Stimulated activated CD8-positive, alpha-beta memory T cell treated with anti-CD3 and anti-CD28 coated beads, Interleukin-2, amount 100 ng/mL, for 1 hour (primary cell): ENCODE measurements at places on chromosomes 11 and 22.

DNA sequence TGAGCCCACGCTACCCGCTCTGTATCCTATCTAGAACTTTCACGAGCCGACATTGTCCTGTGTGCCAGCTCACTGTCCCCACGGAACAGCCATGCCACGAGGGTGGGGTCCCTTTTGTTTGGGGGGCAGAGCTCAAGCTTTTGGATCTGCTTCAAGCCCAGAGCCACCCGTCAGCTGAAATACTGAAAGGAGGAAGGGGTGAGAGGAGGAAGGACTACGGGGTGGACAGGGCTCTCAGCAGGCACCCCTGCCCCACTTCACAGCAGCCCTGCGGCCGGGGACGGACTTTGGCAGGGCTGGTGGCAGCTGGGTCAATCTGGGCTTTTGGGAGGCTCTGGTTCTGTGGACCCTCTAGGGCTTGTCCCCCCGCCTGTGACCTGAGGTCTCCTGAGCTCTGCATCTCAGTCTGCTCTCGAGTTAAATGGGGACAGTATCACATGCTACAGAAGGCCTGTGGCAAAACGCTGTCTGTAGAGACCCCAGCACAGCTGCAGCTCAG lies 30.0 kb upstream of the MUC5AC start:
- no peak for DNase-seq

- DNase-seq, result no peak
Measured at GRCh38 chr11:100682247-100682969, 4.7 kb upstream of the ARHGAP42 start.

DNA sequence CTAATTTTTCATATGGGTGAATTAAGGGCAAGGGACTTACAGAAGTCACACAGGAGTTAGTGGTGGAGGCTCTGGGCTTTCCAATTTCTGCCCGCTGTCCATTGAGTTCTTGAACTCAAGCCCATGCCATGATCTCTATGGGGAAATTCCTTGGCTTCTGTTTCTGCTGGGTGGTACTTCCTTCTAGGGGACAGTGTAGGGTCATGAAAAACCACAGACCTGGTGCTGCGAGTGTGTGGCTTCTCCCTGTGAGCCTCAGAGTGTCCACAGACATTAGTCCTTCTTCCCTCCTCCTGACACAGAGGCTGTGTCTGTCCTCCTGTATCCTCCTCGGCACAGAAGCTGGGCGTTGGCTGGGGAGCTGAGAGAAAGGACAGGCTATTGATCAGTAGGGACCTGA lies 6.3 kb upstream of the SEZ6L start:
- DNase-seq, result no peak

- no peak for DNase-seq
Measured at GRCh38 chr11:44250421-44250820, 59.5 kb downstream of the ALX4 start.

- DNase-seq, result no peak
Measured at GRCh38 chr11:71202598-71202944, 49.8 kb downstream of the SHANK2 start.

DNA sequence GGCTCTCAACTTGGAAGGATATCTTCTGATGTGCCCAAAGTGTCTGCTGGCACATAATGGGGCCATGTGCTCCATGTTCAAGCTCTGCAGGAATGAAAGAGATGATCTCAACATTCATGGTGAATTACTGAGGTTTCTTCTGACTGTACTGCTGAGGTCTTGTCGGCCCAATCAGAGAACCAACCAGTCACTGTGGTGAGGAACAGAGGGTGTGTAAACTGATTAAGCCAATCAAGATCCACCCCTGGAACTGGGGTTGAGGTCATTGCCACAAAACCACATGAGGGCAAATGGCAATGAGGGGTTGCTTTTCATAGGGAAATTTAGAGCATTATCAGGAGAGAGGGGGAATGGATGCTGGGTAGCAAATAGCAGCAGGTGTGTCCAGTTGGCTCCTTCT lies 152.3 kb upstream of the RAG2 start:
- no peak for DNase-seq

DNA sequence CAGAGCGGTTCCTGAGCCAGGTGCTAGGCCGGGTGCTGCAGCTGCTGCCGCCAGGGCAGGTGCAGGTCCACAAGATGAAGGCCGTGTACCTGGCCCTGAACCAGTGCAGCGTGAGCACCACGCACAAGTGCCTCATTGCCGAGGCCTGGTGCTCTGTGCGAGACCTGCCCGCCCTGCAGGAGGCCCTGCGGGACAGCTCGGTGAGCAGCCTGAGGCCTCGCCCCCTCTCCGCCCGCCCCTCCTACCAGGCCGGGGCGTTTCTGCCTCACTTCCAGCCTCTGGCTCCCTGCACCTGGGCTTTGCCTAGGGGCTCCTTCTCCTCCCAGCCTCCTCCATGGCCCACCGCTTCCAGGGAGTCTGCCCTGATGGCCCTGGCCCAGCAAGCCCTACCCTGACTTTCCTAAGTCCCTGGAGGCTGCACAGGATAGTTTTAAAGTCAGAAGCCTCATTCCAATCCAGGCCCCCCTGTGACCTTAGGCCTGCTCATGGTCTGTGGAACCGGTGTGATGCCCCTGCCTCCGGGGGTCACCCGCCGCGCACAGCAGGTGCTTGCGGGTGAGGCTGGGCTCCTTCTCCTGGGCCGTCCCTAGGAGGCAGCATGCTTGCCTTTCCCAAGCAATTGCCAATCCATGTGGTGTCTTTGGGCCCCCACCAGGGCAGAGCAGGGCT lies 5.5 kb downstream of the TCIRG1 start:
- DNase-seq, result no peak

DNA sequence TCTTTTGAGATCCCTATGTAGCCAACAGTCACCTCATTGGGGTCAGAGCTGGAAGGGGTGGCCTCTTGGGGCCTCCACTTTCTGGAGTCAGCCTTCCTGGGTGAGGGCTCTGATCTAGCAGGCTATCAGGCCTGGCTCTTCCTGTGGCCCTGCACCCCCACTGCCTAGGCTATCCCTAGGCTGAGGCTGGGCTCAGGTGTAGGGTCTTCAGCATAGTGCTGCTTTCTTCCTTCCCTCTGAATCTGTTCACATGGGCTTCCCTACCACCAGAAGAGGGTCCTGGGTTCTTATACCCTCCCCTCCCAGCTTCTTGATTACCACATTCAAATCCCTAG lies 456 bp upstream of the SPI1 start:
- DNase-seq, result no peak

DNA sequence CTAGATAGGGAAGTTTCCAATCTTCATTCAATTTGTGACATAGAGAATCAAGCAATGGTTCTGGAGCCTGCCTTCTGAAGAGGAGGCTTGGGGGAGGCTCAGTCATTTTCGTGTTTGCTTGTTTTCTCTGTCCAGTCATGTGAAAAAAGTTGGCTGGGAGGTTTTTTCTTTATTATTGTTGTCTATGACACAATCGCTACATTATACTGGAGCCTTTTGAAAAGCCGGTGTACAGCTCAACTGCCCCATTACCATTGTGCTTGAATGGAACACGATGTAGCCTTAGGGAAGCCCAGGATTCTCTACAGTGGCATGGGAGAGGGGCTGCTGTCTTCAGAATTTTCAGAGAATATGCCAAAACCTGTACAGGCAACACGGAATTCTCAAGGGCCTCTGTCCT lies 57.9 kb upstream of the NCAM1 start:
- no peak for DNase-seq

- no peak for DNase-seq
Measured at GRCh38 chr11:122853971-122854446, 15.7 kb downstream of the CRTAM start.

DNA sequence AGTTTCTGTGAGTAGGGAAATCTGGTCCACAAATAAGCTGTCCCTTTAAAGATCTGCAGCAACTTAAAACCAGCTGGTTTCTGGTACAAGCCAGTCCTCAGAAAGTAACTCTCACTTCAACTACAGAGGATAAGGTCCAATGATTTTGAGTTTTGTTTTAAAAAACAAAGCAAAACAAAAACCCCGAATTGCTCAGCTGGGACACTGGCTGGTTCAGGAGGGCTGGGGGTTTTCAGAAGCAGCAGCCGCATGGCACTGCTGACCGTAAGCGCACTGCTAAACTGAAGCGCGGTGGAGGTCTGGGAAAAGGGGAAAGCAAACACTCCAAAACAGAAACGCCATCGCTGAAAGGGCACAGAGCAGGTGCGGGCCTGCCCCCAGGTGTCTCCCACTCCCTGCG lies 59.7 kb downstream of the MICAL3 start:
- DNase-seq, result no peak

DNA sequence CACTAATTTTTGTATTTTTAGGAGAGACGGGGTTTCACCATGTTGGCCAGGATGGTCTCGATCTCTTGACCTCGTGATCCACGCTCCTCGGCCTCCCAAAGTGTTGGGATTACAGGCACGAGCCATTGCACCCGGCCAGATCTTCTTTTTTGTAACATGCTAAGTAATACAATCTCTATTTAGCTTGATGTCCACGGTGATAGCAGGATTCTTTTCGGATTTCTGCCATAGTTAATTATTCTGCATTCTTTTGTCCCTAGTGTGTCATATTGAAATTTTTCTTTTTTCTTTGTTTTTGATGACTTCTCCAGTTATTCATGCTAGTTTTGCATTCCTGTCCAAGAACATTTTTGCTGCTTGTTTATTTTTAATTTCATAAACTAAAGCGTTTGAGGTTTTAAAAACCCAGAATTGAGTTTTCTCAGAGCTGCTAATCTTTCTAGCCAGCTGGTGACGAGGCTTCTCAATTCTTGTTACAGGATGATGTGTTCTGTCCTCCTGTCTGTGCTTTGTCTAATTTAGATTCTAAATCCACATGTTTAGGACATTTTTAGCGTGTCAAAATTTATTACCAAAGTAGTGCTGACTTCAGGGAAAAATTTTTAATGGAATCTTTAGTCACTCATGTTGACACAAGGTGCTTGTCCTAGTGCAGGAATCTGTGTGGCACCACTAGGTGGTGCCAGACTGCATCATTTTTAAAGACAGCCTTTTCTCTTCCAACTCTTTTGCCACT lies 21.8 kb downstream of the NF2 start:
- DNase-seq, result no peak

DNA sequence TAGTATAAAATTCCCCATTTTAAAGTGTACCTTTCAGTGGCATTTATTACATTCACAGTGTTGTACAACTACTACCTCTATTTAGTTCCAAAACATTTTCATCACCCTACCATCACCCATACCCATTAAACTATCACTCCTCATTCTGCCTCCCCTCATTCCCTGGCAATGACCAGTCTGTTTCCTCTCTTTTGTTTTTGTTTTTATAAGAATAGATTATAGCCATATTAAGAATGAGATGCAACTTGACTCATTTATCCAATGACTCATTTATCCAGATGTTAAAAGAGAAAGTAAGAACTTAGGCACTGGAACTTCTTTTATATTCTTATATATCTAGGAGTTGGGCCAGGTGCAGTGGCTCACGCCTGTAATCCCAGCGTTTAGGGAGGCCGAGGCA lies 156.3 kb downstream of the FAT3 start:
- no peak for DNase-seq

DNA sequence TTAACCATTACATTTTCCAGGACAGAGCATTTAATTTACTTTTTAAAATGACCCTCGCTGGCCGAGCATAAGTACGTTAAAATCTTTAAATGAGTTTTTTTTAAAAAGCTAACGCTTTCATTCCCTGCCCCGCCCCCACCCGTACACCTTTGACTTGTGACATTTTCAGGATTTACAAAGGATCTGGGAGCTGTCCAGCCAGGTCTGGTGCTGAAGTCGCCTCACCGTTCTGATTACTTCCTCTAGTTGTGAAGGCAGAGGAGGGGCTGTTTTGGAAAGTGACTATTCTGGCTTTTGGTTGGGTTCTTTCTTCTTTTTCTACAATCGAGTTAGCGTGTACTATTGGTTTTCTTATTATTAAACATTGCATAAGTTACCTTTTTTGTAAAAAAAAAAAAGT lies 2.9 kb downstream of the C11orf87 start:
- no peak for DNase-seq
